ENCODE measurements at places on chromosomes 12 and 14.

GRCh38 chr14:105223770-105224544 is 24.4 kb upstream of the BTBD6 start:
- no peaks in the 10 kb centered on the region for H3K27me3 ChIP-seq
- peaks cover 11% of the 10 kb centered on the region for H3K36me3 ChIP-seq
- H3K4me3 ChIP-seq = no peak overlapping the region
- H3K4me1 ChIP-seq = no peaks in the 10 kb centered on the region
- no peak for DNase-seq

- DNase-seq = no peak
- no peak overlapping the region for H3K27ac ChIP-seq
- no peaks in the 10 kb centered on the region for H3K36me3 ChIP-seq
- no peak overlapping the region for H3K4me3 ChIP-seq
Measured at GRCh38 chr12:109729801-109730200, 16.2 kb downstream of the FAM222A start.

GRCh38 chr12:111976291-111976690 is 36.7 kb downstream of the TMEM116 start:
- H3K36me3 ChIP-seq = no peaks in the 10 kb centered on the region
- no peak overlapping the region for H3K27ac ChIP-seq
- no peaks in the 10 kb centered on the region for H3K27me3 ChIP-seq
- no peak for DNase-seq
- H3K4me3 ChIP-seq = no peak overlapping the region

DNA sequence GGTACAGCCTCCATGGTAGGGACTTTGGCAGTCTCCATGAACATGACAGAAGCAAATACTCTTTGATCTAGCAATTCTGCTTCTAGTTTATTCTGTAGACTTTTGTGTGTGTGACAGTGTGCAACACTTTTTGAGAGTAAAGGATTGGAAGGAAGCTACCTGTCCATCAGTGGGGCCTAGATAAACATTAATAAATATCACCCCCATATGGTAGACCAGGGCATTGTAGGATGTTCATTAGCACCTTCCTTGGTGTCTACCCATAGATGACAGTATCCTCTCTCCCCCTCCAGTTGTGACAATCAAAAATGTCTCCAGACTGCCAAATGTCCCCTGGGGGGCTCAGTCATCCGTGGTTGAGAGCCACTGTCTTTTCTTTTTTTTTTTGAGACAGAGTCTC is 10.8 kb downstream of the SNRNP35 start:
- DNase-seq = no peak
- H3K27me3 ChIP-seq = no peaks in the 10 kb centered on the region
- no peak overlapping the region for H3K27ac ChIP-seq
- no peak overlapping the region for H3K4me3 ChIP-seq
- no peaks in the 10 kb centered on the region for H3K4me1 ChIP-seq

DNA sequence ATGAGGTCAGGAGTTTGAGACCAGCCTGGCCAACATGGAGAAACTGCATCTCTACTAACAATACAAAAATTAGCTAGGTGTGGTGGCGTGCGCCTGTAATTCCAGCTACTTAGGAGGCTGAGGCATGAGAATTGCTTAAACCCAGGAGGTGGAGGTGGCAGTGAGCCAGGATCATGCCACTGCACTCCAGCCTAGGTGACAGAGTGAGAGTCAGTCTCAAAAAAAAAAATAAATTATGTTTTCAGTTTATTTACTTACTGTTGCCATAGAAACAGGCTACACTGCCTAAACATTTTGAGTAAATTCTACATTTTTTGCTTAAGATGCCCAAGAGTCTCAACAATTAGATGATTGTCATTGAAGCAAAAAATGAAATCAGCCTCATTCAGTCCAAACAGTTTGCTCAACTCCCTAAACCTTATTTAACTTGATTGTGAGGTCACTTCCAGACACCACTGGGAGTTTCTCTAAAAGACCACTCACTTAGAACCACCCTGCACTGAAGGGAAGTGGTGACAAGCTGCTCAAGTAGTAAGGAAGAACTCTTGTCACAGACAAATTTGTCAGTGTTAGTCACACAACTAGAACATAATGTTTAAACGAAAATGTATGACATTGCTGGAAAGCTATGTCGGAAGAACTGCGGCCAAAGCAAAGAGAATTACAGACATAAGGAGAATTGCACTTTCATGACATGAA is 9.8 kb upstream of the GNPNAT1 start:
- H3K4me3 ChIP-seq = no peak overlapping the region
- H3K27me3 ChIP-seq = no peaks in the 10 kb centered on the region
- H3K36me3 ChIP-seq = no peaks in the 10 kb centered on the region

DNA sequence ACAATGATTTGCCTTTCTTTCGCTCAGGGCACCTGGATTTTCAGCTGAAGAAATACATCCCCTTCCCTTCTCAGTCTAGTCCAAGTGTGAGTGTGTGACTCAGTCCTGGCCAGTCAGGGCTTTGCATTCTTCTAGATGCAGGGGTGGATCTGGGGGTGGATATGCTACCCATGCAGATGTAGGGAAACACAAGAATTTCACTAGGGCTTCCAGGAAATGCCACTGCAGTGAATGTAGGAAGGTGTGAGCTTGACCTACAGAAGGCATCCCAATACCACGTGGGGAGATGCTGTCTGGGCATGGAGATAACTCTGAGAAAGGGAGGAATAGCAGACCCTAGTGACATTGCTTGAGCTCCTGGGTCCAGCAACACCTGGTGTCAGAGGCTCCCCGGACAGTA is 404.2 kb downstream of the GLT1D1 start:
- no peaks in the 10 kb centered on the region for H3K36me3 ChIP-seq
- no peaks in the 10 kb centered on the region for H3K4me1 ChIP-seq
- H3K27ac ChIP-seq = no peak overlapping the region
- H3K4me3 ChIP-seq = no peak overlapping the region
- no peak for DNase-seq

All from prostate gland (tissue), 2 donors.